ENCODE measurements at places on chromosomes 1 and 21. TPM values are rescaled to one million over a fixed set of nuclear protein-coding genes. Genes with fewer than 3 reads are reported as not detected.

GRCh38 chr1:13816016-13816760, 116.2 kb downstream of the PRDM2 start:
- peak; percentile 48 for DNase-seq

DNA sequence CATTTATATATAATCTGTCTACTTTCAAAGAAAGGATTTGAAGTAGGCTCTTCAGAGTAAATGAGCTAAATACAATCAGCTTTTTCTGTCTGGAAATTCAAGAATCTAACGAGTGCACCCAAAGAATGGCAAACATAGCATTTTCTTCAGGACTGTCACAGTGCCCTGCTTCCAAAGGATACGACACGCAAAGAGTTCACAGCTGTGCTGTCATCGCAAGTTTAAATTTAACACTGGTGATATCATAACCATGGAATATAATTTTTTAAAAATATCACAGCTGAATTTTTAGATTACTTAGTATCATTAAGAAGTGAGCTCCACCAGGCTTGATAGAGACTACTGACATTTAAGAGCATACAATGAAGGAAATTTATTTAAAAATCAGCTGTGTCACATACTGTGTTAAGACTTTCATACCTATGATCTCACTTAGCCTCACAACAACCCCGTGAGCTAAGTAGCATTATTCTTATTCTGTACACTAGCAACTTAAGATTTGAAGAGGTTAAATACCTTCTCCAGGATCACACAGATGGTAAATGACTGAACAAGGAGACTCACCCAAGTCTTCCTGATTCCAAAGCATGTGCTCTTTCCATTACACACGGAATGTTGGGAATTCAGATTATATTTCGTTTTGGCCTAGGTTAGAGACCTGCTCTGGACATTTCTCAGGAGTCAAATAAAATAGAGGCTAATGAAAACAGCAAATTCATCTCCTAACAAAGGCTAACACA, 46.2 kb upstream of the PRRX1 start:
- DNase-seq = no peak

DNA sequence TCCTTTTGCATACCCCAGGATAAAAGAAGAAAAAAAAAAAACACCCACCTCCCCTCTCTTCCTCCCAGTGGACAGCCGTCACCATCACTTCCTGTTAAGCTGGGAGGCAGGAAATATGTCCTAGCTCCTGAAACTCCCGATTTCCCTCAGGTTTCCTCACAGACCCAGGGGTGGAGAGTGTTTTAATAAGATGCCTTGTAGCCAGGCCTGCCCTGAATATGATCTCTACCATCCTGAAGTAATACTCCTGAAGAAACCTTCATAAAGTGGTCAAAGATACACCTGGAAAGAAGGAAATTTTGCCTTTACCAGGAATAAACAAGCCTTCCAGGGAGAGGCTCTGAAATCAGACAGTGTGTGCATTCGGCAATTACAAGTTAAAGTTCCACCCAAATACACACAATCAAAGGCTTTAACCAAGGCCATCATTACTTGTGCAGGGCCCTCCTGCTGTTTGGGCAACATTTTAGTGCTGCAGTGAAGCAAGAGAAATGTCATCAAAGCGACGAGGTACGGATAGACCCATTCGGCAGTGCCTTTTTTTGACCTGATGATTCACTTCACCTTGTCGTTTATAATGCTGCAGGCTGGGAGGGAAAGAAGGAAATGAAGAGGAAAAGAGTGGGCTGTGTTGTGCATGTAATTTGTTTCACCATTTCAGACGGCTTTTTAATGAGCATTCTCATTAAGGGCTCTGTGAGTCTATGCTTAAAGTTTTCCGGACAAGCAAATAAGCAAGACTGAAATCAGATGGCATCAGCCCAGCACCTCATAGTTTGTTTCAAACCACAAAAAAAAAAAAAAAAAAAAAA, 41.0 kb upstream of the RASAL2 start:
- DNase-seq = no peak

DNA sequence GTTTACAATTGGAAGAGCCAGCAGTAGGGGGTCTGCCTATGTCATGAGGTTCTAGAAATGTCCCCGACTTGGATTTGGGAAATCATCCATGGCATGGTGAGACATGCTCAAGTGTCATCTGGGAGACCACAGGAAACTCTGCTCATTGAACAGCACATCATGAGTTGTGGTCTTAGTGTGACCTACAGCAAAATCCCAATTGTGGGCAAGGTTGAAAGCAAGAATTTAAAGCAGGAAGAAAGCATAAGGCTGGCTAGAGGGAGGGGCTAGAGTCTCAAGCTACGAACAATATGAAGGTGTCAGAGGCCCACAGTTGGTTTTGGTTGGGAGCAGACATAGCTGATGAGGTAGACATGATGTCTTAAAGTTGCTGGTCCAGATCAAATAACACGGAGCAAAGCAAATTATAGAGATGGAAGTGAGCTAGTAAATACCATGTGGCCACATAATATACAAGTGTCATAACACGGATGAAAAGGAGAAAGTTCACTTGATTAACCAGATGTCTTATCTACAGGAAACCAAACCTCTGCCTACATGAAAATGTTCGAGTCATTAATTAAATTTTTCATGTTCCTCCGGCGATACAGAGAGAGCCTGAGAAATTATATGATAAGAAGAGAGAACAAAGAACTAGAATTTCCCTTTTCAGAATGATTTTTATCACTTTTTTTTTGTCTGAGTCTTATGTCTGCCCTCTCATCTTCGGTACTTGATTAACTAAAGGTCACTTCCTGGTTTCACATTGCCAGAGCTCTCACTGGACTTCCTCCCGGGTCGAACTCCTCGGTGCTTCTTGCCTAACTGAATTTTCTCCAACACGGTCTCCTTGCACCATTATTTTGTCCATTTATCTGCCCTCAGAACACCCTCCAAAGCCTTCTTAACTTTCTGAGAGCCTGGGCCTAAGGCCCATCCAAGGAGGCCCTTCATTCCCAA, 67.5 kb upstream of the DUSP10 start:
- DNase-seq = no peak

DNA sequence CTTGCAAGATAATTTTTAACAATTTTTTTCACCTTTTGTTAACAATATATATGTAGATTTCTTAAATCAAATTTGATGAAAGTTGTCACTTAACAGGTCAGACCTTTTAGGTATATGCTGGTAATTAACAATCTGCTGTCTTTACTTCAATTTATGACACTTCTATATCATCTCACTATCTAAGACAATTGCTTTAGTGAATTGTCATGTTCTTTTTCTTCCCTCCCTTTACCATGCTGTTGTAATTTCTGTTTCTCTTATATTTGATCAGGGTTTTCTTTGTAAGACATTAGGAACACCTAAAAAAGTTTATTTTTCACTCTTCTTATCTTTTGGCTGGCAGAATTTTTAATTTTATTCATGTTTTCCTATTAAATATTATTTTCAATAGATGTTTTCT, 2.0 kb downstream of the IFI16 start:
- DNase-seq = no peak

GRCh38 chr1:184299406-184299790, 87.4 kb upstream of the C1orf21 start:
- DNase-seq = no peak

DNA sequence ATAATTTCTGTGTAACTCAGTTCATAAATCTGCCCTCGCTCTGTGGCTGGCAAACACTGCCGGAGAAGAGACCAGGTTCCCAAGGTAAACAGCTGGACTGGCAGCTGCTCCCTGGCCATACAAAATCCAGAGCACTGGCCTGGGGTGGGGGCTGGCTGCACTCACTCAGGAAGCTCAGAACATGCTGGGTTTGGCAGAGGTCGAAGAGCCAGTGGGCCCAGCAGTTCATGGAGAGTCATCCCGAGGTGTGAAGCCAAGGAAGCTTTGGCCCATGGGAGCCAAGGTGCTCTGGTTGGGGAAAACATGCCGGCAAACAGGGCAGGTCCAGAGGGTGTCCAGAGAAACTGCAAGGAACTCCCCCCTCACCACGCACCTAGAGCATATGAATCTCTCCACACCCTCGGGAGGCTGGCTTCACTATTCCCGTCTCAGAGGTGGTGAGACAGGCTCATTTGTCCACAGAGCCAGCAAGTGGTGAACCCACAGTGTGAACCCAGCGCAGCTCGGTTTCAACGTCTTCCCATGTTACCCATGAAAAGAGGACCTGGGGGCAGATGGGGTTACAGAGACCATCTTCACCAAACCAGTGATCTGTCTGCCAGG, 102.4 kb downstream of the DMRTB1 start:
- no peak for DNase-seq

DNA sequence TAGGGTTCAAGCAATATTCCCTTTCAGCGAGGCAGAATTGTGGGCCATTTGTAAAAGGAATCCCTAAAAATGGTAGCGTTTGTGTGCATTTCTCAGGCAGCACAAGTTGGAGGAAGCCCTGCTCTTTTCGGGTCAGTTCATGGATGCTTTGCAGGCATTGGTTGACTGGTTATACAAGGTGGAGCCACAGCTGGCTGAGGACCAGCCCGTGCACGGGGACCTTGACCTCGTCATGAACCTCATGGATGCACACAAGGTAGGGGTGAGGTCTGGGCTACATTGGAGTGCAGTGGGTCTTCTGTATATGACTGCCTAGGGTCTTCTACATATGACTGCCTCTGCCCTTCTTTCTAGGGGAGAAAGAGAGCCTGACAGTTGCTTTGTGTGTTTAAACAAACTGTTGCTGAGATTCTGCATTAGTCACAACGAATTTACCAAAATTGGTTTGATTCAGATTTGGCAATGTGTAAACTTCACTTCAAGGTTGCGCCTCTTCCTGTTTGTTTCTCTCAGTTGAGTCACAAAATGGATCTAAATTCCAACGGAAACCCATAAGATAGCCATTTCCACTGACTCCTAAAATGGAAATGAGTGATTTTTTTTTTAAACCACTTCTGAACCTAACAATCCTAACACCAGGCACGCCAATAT, 40.4 kb upstream of the BMP8A start:
- DNase-seq = no peak

- no peak for DNase-seq
Observed at GRCh38 chr21:42733037-42733627, 79.7 kb downstream of the PDE9A start.

GRCh38 chr1:38896169-38896568, 14.8 kb upstream of the GJA9 start:
- no peak for DNase-seq

DNA sequence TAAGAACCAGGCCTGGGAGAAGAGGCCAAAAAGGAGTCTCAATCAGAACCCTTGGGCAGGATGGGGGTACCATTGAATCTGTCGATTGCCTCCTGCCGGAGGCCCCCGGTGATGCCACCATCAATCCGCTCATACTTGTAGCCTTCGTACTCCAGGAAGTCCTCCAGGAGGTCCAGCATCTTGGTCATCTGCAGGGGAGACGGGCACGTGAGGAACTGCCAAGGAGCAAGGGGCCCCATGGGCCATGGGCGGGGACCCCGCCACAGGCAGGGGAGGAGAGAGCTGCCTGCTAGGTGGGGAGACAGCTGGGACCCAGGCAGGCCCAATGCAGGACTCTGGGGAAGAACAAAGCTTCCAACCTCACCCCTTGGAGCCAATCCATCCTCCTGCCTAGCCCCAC, 48.6 kb downstream of the CHD5 start:
- DNase-seq = no peak

GRCh38 chr1:98323388-98323787, 338.1 kb upstream of the SNX7 start:
- DNase-seq = no peak

- DNase-seq = no peak
Observed at GRCh38 chr1:55007625-55008024, 8.9 kb downstream of the BSND start.

DNA sequence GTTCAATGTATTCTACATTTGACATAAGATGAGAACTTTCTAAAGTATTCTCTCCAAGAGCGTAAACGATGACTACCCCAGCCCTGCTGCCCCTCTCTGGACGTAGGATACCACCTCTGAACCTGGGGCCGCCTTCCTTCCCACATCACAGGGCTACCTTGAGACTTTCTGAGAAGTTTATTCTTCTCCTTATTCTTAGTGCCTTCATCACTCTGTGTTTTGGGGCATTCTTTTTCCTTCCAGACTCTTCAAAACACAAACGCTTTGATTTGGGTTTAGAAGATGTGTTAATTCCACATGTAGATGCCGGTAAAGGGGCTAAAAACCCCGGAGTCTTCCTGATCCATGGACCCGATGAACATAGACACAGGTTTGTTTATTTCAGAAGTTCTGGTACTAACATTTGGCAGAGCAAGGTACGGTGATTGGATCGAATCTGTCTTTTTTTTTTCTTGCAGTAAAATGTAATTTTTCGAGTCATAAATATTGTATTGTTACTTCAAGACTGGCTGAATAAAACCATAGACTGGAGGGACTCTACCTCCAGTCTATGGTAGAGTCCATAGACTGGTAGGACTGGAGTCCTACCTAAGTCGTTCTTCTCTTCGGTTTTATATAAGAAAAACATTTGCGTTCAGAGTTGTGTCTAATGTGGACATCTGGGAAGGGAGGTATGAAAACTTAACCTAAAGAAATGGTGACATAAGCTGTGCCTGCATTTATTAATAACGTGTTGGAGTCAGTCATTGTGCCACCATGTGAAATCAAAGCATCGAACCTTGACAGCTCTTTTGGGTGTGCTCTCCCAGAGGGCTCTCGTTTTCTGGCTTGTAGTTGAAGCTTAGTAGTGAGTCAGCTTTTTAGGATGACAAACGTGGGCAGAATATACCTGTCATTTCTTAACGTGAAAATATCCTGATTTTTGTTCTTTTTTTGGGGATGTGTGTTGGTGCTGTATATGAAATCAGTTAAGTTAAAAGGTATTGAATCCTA, 1.2 kb downstream of the MAN1A2 start:
- DNase-seq = no peak

DNA sequence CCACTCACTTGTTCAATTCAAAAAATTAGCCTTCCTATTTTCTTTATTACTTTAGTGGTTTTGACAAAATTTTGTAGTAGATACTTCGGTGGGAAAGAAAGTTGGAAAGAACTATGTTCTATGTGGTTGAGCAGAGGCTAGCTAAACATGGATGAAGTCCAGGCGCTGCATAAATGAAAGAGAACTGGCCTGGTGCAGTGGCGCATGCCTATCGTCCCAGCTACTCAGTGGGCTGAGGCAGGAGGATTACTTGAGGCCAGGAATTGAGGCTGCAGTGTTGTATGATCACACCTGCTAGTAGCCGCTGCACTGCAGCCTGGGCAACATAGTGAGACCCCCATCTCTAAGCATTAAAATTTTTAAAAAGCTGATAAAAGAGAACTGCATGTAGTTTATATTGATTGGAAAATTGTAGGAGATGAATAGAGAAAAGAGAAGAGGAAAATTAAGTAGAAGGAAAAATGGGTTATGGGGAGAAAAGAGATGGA, 21.0 kb downstream of the IFNAR1 start:
- no peak for DNase-seq

- DNase-seq = no peak
Observed at GRCh38 chr1:165595246-165595938, 35.6 kb upstream of the MGST3 start.

- DNase-seq = no peak
Observed at GRCh38 chr1:4551706-4552105, 102.7 kb upstream of the AJAP1 start.

Gene AADACL4
- not detected for polyA plus RNA-seq

Gene ZFP69B
- polyA plus RNA-seq = 1.9 TPM

Gene UROD
- 71.6 TPM for polyA plus RNA-seq

Gene SNIP1
- polyA plus RNA-seq = 3.6 TPM

Gene PRMT2
- 358 TPM for polyA plus RNA-seq

Gene RGS4
- polyA plus RNA-seq = not detected

Gene ARHGAP30
- polyA plus RNA-seq = 136 TPM

Gene ABCG1
- polyA plus RNA-seq = 11.2 TPM

Gene CHD5
- not detected for polyA plus RNA-seq

Gene USH2A
- not detected for polyA plus RNA-seq

Gene TOR3A
- polyA plus RNA-seq = 29.4 TPM

Gene PGLYRP3
- not detected for polyA plus RNA-seq
